Activated CD4-positive, alpha-beta T cell treated with anti-CD3 and anti-CD28 coated beads for 36 hours (primary cell): ENCODE measurements at places on chromosomes 11 and 22.

- no peak for DNase-seq
Measured at GRCh38 chr11:72111300-72112142, 974 bp downstream of the ANAPC15 start.

GRCh38 chr11:104944076-104944475, 24.3 kb downstream of the CASP4 start:
- DNase-seq: no peak

DNA sequence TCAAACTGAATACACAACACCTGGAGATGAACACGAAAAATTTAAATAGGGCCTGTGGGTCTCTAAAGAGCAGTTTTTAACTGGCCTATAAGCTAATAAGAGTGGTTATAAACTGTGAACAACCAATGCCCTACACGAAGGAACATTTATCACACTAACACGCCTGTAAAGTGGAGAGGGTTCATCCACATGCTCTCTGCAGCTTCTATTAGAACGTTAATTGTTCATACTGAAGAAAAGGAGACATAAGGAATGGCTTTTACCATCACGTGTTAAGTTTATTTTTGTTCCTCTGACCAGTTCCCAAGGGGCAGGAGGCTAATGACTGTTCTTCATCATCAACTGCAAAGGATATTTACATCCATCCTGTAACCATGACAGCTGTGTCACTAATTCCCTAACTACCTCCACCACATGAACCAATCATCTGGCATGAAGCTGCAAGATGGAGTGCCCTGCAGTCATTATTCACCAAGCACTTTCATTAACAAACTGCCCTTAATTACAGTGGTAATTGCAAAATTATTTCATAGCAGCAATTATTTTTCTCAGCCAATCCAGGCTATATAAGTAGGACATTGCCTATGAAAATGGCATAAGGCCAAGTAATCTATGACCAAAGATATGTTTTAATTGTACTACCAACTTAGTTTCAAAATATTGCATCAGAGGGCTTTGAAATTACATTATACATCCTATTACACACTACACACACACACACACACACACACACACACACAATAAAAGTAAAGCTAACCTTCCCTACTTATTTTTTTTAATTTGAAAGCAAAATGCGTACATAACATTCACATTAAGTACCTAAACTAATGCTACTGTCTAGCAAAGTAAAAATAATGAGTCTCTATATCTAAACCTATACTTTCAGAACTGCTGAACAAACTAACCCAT, 186.7 kb downstream of the CADM1 start:
- no peak for DNase-seq

DNA sequence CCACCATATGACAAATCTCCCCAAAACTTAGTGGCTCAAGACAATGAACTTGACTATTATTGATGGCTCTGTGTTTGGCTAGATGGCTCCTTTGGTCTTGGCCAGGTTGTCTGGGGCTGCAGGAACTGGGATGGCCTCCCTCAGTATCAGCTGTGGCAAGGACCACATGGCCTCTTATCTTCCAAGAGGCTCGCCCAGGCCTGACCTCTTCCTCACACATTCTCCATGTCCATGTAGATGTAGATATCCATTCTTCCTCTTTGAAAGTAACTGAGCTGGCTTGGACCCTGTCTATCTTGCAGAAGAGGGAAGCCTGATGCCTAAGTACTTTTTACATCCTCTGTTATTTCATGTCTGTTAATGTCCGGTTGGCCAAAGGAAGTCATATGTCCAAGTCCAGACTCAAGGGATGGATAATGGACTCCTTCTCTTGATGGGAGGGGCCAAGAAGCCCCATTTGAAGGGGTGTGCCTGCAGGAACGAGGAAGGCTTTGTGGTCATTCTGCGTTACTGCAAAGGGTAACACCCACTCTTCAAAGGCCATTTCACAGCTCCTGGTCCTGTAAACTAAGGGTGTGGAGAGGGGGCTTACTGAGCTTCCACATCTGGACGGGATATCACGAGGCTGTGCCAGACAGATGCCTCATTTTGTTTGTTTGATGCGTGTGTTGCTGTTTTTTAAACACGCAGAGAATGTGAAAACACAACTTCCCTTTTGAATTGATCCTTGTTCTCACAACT, 87.1 kb downstream of the GRIK4 start:
- DNase-seq: no peak
